ENCODE measurements at places on chromosomes 3 and 15.

DNA sequence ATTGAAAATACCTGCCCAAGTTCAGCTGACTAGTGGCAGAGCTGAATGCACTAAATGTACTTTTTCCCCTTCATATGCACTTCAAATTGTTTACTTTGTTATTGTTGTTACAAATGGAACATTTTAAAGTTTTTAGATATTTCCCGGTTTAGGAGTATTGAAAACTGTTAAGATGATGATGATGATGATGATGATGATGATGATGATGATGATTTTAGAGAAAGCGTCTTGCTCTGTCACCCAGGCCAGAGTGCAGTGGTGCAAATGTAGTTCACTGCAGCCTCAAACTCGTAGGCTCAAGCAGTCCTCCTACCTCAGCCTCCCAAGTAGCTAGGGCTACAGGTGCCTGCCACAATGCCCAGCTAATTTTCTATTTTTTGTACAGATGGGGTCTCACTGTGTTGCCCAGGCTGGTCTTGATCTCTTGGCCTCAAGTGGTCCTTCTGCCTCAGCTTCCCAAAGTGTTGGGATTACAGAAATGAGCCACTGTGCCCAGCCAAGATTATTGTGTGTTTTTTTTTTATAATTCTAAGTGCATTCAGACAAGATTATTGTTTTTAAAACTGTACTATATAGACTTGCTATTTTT, 45.9 kb upstream of the SLC22A13 start:
- DNase-seq = no peak

DNA sequence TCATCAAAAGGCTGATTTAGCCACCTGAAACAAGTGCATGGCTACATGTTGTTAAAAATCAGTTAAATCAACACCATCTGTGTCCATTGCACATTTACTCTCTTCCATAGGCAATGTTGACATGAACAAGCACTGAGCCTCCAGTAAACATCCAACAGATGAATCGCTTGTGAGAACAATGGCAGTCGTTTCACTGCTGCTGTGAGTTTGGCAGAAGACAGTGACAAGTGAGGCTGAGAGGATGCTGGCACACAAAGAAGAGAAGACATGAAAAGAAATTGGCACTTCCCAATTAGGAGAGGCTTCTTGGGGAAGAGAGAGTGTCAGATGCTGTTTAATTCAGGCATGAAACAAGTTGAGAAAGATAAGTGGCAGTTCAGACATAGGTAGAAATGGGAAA, 227.4 kb upstream of the STT3B start:
- DNase-seq = no peak

- DNase-seq = no peak
Observed at GRCh38 chr3:188296761-188297612, 143.0 kb downstream of the LPP start.

GRCh38 chr15:40277471-40277870, 5.4 kb downstream of the ANKRD63 start:
- DNase-seq = no peak

- DNase-seq = no peak
Observed at GRCh38 chr15:58179206-58179605, 41.0 kb downstream of the AQP9 start.

DNA sequence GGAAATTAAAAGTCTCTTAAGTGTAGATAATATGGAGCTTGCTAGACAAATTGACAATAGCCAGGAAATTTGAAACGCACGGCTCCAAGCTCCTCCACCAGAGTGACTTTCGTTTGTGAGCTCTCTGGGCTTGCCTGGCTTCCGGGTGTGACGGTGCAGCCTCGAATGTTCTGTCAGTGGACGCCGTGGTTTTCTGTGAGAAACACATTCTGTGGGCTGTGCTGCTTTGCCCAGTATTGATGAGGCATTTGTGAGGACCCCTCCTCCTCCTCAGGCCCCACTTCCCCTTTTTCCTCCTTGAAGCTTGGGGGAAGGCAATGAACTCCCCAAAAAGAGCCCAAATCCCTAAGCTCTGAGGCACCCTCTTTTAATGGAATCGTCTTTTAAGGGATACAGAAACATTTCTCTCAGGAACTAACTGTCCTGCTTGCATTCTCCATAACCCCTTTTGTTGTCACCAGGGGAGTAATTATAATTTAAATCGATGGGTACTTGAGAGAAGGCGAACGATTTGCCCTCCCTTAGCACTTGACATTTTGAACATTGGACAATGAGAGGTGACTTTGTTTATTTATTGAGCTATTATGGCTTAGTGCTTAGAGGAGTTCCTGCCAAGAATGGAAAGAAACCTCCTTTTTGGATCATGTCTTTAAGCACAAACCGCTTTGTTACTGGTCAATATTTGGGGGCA, 40.8 kb downstream of the POLR2M start:
- no peak for DNase-seq

DNA sequence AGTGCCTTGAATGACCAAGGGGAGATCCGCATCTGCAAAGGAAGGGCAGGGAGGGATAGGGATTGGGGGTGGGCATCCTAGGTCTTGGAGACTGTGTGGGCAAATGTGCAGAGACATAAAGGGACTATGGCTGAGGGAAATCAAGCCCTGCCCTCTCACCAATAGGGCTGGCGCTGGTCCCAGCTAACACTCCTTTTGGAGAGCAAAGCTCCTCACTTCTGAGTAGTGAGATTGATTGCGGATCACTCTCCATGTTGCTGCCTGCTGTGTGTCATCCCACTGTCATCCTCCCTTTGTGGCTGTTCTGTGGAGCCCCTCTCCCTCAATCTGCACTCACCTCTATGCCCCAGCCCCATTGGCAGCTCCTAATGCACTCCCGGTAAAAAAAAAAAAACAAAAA, 2.2 kb upstream of the CELSR3 start:
- no peak for DNase-seq

- DNase-seq = no peak
Observed at GRCh38 chr3:131324923-131325322, 56.7 kb upstream of the NUDT16 start.

GRCh38 chr3:114231616-114232015, 5.8 kb downstream of the ZNF80 start:
- DNase-seq = no peak

GRCh38 chr3:143242101-143242500, 122.5 kb downstream of the CHST2 start:
- DNase-seq = no peak

DNA sequence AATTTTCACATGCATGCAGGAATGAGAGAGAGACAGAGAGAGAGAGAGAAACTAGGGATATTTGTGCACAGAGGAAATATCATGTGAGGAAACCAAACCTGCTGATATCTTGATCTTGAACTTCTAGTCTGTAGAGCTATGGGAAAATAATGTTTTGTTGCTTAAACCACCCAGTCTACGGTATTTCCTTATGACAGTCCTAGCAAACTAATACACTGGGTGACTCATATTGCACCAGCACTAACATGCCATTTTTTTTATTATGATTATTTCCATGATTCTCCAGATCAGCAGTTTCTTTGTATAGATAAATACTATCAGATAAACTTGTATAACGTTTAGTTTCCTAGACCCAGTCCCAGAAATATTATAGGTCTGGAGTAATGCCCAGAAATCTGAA, 1259.0 kb downstream of the ZPLD1 start:
- no peak for DNase-seq

DNA sequence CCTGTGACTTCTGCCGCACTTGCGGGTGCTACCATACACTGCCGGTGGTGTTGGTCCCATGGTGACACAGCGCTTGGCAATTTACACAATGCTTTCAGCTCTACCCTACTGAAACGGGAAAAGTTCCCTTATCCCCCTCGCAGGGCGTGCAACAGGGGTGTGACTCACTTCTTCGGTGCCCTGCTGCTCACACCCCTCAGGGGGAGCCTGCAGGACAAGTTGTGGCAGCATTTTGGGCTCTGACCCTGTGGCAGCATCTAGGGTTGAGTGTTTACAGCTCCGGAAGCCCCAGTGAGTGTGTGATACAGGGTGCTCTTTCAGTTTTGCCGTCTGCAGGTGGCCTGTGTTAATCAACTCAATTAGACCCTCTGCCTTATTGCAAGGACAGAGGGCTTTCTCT, 324.7 kb upstream of the RGMA start:
- no peak for DNase-seq

GRCh38 chr3:33155301-33155700, 41.5 kb downstream of the CRTAP start:
- DNase-seq = no peak

DNA sequence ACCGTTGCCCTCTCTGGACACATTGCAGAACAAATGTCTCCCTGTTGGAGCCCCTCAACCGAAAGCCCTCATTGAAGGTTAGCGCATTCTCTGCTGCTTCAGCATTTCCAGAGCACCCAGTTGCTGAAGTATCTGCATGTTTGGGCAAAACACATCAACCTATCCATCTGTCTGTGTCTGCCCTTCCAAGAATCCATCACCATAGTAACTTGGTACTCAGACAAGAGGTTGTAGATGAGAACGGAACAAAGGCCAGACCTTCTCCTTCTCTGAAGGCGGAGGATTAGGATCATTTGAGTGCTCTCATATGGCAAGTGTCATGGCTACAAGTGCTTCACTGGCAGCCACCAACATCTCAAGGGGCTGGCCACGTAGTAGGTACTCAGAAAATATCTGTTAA, 23.1 kb upstream of the RHO start:
- no peak for DNase-seq

- no peak for DNase-seq
Observed at GRCh38 chr15:23869396-23869795, 182.3 kb upstream of the NDN start.

DNA sequence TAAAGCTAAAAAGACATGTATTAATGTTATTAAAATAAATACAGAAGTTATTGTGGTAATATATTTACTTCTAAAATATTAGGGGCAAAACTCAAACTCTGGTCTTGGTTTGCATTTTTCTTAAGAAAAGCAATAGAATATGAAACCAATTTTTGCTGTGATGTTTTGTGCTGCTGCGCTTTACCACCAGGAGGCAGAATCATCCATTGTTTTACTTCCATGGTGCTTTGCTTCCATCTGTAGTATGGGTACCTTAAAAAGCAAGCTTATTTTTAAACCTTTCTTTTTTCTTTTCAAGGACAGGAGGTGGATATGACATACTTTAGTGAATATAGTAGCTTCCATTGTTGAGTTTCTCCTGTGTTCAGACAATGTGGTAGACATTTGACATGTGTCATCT, 46.6 kb upstream of the MRPL3 start:
- peak; percentile 5 for DNase-seq

GRCh38 chr3:72223116-72223515, 438.2 kb upstream of the PROK2 start:
- no peak for DNase-seq

- DNase-seq = no peak
Observed at GRCh38 chr3:112769286-112769978, 77.2 kb downstream of the CD200R1L start.

DNA sequence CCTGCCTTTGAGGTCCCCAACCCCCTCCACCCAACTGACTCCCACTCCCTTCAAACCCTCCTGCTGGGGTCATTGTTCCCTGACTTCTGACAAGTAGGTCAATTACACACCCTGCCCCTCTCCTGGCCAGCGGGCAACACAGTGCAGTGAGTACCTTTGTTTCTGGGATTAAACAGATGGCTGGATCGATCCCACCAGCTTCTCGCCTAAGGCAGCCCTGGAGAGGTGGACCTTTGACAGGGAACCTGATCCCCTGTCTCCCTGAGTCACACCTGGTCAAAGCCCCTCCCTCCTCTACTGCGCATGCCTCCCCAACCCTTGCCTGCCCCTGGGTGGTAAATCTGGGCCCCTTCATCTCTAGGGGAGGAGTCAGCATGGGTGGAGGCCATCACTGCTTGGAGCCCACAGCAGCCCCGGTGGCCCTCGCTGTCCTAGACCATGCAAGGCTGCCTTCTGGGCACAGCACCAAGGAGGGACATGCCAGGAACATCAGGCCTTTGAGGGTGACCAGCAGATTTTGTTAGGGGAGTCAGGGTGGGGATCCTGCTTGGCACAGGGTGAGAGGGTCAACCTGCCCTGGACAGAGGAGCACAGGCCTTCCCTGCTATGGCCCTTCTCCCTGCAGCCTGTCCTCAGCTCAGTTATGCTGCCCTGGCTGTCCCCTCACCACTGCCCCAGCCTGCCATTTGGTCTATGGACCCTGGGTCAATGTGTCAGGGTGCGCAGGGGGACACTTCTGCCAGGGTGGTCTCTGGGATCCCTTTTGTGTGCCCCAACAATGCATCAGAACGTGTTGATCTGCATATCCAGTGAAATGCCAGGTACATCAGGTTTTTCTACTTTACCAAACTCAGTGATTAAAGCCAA, 9.8 kb upstream of the PRR23E start:
- DNase-seq = no peak

DNA sequence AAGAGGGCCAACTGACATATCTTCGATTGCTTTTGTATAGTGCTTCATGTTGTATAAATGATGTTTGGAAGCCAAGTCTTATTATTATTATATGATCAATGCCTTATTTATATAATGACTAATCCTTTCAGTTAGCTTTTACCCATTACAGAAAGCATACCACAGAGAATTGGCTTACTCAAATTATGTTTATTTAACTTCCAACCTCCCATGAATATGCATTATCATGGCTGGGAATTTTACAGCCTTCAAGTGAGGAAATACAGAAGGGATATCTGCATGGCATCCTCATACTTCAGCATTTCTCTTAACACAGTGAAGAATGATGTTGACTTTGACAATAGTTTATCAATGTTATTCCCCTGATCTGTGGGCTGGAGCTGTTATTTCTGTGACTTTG, 225.9 kb upstream of the GAP43 start:
- no peak for DNase-seq

DNA sequence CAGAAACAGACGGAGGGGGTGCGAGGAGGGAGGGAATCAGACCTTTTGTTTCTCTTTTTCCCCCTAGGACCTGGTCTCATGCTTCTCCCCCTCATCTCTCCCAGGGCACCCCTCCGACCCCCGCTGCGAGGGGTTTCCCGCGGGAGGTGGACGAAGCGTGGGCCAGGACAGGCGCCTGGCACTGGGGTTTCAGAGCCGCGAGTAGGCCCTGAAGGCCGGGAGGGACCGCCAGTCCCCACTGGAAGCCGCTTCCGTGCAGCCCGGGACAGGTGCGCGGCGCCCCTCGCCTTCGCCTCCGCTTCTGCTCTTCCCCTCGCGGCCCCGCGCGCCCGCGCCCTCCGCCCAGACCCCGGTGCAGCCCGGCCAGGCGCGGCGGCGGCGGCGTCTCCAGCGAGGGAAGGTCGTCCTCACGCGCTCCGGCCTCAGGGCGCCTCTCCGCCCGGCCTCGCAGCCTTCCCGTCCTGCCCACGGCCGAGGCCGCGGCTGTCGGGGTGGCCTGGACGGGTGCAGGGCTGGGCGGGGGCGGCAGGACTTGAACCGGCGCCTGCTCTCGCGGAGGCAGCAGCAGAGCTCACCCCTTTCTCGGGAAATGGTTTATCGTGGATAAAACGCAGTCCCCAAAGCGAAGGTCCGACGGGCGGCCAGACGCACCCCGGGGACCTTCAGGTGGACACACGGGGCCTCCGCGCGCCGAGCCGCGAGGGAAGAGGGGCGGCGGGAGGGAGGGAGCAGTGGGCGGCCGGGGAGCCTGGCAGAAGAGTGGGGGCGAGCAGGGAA, 31.5 kb upstream of the ADAMTS17 start:
- no peak for DNase-seq

GRCh38 chr3:140902791-140903190, 38.8 kb upstream of the SLC25A36 start:
- DNase-seq = no peak

DNA sequence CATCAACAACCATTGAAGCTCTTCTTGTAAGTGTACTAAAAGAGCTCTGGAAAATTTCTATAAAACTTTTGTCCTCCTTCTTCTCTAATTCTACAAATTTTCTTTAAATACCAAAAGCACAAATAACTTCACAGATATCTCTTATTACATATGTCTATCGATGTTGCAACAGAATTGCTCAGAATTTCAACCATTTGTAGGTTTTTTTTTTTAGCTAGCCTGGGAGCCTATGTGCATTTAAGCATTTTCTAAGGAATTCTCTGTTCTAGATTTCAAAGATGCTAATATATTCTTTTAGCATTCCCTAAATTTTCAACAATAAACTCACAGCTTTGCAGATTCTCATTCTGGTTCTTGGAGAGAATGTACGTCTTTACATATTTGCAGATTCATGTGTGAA, 774.3 kb upstream of the NR2F2 start:
- DNase-seq = no peak

Data from Panc1 (cell line).